Kidney epithelial cell (primary cell): ENCODE measurements at places on chromosomes 12 and 14. TPM values are rescaled to one million over a fixed set of nuclear protein-coding genes. Genes with fewer than 3 reads are reported as not detected.

Gene MSRB3
- 17.8 and 18.3 TPM in 2 replicates for total RNA-seq

Gene PTHLH
- total RNA-seq: 2.1 and 2.7 TPM in 2 replicates

Gene MYO1H
- not detected in 2 replicates for total RNA-seq

Gene TDRD9
- total RNA-seq: 6.5 and 7.3 TPM in 2 replicates

Gene WASHC3
- total RNA-seq: 32.6 and 45.8 TPM in 2 replicates

Gene TMEM116
- total RNA-seq: 8.2 and 10.7 TPM in 2 replicates

Gene GPR68
- total RNA-seq: 3.4 and 4.7 TPM in 2 replicates

Gene ALDH1L2
- total RNA-seq: 15.0 and 15.5 TPM in 2 replicates

Gene PPFIA2
- not detected in 2 replicates for total RNA-seq
